ENCODE measurements at places on chromosomes 4 and X.

DNA sequence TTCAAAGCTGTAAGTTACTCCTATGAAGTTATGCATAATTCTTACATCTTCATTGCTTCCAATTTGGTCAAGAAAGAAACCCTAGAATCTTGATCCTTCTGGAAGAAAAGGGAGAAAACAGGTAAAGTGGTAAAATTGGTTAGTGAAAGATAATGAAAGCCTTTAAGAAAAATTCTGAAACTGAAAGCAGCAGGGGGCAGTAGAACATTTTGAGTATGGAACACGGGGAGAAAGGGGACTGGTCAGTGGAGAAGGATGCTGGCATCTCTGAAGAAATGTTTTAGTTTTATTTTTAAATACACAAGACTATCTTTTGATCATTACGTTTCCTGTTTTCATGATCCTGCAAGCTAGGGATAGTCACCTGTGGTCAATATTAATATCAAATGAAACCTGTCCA lies 54.3 kb downstream of the SLIT2 start:
- no peak for DNase-seq

DNA sequence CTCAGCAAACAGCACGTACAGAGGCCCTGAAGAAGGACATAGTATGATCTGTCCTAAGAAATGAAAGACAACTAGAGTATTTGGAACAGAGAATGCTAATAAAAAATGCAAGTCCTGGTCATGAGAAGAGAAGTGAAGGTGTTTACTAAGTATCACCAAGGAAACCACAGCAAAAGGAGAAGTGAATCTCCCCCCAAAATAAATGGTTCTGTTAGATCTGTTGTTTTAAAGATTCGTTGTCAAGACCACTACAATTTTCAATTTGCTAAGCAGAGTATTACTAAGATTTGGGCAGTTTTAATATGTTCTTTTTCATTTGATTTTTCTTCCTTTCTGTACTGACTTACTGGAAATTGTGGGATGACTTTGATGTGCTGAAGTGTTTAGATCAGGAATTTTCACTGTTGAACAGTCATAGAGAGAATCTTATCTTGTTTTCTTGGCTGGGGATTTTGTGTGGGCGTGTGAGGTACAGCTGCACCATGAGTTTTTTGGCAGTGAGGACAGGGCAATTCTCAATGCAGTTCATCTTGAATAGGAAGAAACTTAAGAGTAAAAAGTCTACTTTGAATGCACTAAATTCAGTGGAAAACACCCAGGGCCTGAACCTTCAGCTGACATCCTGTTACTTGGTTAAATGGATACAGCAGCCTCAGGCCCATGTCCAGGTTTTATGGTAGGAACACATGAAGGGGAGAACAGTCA lies 132.2 kb downstream of the STIM2 start:
- no peak for DNase-seq

GRCh38 chr4:109052821-109053220 lies 249.6 kb downstream of the COL25A1 start:
- no peak for DNase-seq

- no peak for DNase-seq
Measured at GRCh38 chr4:188372058-188372457, 232.8 kb downstream of the TRIML1 start.

DNA sequence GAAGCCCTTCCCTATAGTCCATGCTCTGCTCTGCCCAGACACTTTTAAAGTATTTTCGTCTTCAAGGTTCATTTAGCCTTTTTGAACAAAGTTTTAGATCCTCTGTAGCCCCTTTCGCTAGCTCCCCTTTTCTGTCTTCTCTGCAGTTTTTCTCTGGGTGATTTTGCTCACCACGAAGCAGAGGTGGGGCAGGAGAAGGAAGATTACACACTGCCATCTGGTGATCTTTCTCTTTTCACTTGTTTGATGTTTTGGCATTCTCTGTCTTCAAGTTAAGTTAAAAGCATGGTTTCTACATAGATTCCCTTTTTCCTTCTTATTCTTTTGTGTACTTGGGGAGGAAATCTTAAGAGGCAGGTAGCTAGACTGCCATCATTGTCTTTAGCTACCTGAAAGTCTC lies 43.9 kb downstream of the CC2D2A start:
- DNase-seq = no peak

- DNase-seq = no peak
Measured at GRCh38 chr4:136634121-136634520, 898.2 kb downstream of the PCDH18 start.

DNA sequence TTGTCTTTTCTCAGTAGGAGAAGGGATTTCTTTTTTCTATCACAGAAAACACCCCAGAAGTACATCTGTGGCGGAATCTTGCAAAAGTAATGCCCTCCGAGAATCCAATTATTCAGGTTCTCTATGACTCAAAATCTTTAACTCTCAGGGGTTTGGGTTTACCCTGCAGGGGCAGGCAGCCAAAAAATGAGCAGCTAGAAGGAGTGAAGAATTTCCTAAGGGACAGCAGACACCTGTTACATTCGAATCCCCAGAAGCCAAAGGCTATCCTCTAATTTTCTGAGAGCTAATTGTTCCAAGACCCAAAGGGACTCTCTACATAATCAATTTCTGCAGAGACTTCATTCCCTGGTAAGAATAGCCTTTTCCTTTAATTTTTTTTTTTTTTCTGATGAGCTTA lies 27.5 kb upstream of the CBR4 start:
- DNase-seq = no peak

GRCh38 chr4:56637154-56637553 lies 43.9 kb downstream of the HOPX start:
- no peak for DNase-seq
